Testis (tissue), 5 donors: ENCODE measurements at places on chromosomes 1 and 21. TPM values are rescaled to one million over a fixed set of nuclear protein-coding genes. Genes with fewer than 3 reads are reported as not detected.
A peak's percentile ranks its signal among the peaks of the same experiment; 100 is the strongest.

The FMO5 gene
- total RNA-seq: 9.8 TPM

The PLPPR5 gene
- 7.8 TPM for total RNA-seq

The HHIPL2 gene
- 5.9 TPM for total RNA-seq

The DCDC2B gene
- total RNA-seq: 0.81 TPM

The VHLL gene
- total RNA-seq: 1.7 TPM

The PROK1 gene
- 50.4 TPM for total RNA-seq

The KCNK2 gene
- 0.71 TPM for total RNA-seq

The AMY1A gene
- total RNA-seq: not detected

The MYCL gene
- 3.3 TPM for total RNA-seq

The JUN gene
- 67.8 TPM for total RNA-seq

The F3 gene
- 135 TPM for total RNA-seq

DNA sequence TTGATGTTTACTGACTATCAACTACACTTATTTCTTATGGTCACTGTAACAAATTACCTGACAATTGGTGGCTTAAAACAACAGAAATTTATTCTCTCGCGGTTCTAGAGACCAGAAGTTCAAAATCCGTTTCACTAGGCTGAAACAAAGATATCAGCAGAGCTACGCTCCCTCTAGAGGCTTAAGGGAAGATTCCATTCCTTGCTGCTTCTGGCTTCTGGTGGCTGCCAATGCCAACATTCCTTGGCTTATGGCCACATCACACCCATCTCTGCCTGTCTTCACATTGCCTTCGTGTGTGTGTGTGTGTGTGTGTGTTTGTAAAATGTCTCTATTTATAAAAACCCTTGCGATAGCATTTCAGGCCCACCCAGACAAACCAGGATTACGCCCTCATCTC lies 66.4 kb downstream of the LMX1A start:
- no peak overlapping the region for H3K27ac ChIP-seq
- H3K4me1 ChIP-seq: no peaks in the 10 kb centered on the region
- DNase-seq: no peak
- no peaks in the 10 kb centered on the region for H3K27me3 ChIP-seq

GRCh38 chr1:8015036-8015808 lies 10.9 kb downstream of the ERRFI1 start:
- H3K36me3 ChIP-seq: no peaks in the 10 kb centered on the region
- DNase-seq: peak; percentile 52
- H3K4me1 ChIP-seq: peaks cover 22% of the 10 kb centered on the region
- no peak overlapping the region for H3K4me3 ChIP-seq
- no peaks in the 10 kb centered on the region for H3K27me3 ChIP-seq
- H3K27ac ChIP-seq: peak overlapping the region; percentile 41

GRCh38 chr1:206809504-206810084 lies 37.3 kb upstream of the IL10 start:
- H3K4me1 ChIP-seq: no peaks in the 10 kb centered on the region
- H3K4me3 ChIP-seq: no peak overlapping the region
- H3K27me3 ChIP-seq: no peaks in the 10 kb centered on the region
- DNase-seq: peak; percentile 68
- no peak overlapping the region for H3K27ac ChIP-seq

GRCh38 chr1:227756172-227756959 lies 21.1 kb downstream of the SNAP47 start:
- no peaks in the 10 kb centered on the region for H3K27me3 ChIP-seq
- no peak overlapping the region for H3K27ac ChIP-seq
- no peaks in the 10 kb centered on the region for H3K36me3 ChIP-seq
- H3K4me1 ChIP-seq: peaks cover 6% of the 10 kb centered on the region
- DNase-seq: no peak

DNA sequence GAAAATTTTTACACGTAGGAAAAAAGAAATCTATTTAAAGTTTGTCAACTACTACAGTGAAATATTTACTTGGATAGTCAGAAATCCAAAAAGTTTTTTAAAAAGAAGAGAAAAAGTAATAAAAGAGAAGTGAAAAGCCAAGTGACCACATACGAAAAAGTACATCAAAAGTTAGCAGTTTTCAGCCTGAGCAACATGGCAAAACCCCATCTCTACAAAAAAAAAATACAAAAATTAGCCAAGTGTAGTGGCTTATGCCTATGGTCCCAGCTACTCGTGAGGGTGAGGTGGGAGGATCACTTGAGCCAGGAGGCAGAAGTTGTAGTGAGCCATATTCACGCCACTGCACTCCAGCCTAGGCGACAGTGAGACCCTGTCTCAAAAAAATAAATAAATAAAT lies 5.2 kb upstream of the MR1 start:
- no peak overlapping the region for H3K27ac ChIP-seq
- no peaks in the 10 kb centered on the region for H3K27me3 ChIP-seq
- H3K4me1 ChIP-seq: peaks cover 5% of the 10 kb centered on the region

DNA sequence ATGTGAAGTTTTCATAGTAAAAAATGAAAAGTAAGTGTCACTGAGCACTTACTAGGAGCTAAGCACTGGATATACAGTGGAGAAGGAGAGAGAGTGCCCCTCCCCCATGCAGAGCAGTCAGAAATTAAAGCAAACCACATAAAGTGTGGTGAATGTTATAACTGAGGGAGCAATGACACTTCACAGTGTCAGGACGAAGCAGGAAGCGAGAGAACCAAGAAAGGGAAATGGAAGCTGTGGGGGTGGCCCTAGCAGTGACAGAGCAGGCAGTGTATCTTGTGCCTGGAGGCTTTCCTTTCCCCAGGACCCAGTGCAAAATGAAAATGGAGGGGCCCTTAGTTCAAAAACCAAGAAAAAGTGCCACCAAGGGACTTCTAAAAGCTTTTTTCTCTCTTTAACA lies 21.5 kb upstream of the RCAN3 start:
- no peak overlapping the region for H3K4me3 ChIP-seq
- DNase-seq: no peak
- no peaks in the 10 kb centered on the region for H3K36me3 ChIP-seq
- no peak overlapping the region for H3K27ac ChIP-seq

GRCh38 chr1:155011004-155011416 lies 8.4 kb downstream of the ZBTB7B start:
- DNase-seq: no peak
- no peak overlapping the region for H3K4me3 ChIP-seq
- peaks cover 22% of the 10 kb centered on the region for H3K4me1 ChIP-seq
- H3K27ac ChIP-seq: no peak overlapping the region
- no peaks in the 10 kb centered on the region for H3K36me3 ChIP-seq
- H3K27me3 ChIP-seq: no peaks in the 10 kb centered on the region

DNA sequence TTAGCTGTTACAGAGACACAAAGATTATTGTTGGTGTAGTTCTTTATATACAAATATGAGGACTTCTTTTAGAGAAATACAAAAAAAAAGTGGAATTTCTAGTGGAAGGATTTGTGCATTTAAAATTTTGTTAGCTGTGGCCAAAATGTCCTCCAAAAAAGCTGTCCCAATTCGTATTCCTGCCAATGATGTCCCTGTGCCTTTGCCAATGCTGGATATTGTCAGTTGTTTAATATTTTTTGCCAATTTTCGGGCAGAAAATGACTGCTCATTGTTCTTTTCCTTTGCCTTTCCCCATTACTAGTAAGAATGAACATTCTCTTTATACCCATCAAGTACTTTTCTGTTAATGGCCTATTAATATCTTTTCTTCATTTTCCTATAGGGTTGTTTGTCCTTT lies 110.0 kb upstream of the HOOK1 start:
- no peak overlapping the region for H3K27ac ChIP-seq
- no peaks in the 10 kb centered on the region for H3K27me3 ChIP-seq
- no peak for DNase-seq
- H3K4me1 ChIP-seq: peaks cover 3% of the 10 kb centered on the region
- H3K36me3 ChIP-seq: no peaks in the 10 kb centered on the region

- no peak for DNase-seq
- H3K36me3 ChIP-seq: no peaks in the 10 kb centered on the region
- H3K4me3 ChIP-seq: no peak overlapping the region
- no peaks in the 10 kb centered on the region for H3K27me3 ChIP-seq
Measured at GRCh38 chr1:226816576-226816975, 53.8 kb upstream of the PSEN2 start.

- no peak overlapping the region for H3K4me3 ChIP-seq
- no peaks in the 10 kb centered on the region for H3K27me3 ChIP-seq
- H3K36me3 ChIP-seq: no peaks in the 10 kb centered on the region
- no peaks in the 10 kb centered on the region for H3K4me1 ChIP-seq
- no peak overlapping the region for H3K27ac ChIP-seq
Measured at GRCh38 chr1:55381983-55382382, 166.8 kb upstream of the USP24 start.

DNA sequence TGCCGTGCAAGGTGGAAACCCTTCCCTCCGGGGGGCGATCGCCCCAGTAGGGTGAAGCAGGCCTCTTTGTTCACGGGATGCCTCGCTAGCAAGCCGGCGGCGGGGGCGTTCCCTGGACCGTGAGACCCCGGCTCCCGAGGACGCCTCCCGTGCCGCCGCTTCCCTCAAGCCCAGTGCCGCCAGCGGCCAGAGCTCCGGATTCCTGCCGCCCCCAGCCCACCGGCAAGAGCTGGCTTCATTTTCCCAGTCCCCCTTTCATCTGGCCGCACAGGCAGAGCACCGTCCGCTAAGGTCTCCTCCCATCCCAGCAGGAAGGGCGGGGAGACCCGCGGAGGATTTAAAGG lies 16.3 kb downstream of the IER5 start:
- H3K27me3 ChIP-seq: no peaks in the 10 kb centered on the region
- DNase-seq: peak; percentile 41
- H3K4me3 ChIP-seq: peak overlapping the region; percentile 82
- H3K36me3 ChIP-seq: no peaks in the 10 kb centered on the region

GRCh38 chr1:55593298-55593697 lies 378.1 kb upstream of the USP24 start:
- peaks cover 4% of the 10 kb centered on the region for H3K4me1 ChIP-seq
- H3K4me3 ChIP-seq: no peak overlapping the region
- H3K36me3 ChIP-seq: no peaks in the 10 kb centered on the region

GRCh38 chr1:172766462-172766861 lies 107.6 kb downstream of the FASLG start:
- no peaks in the 10 kb centered on the region for H3K27me3 ChIP-seq
- no peak overlapping the region for H3K4me3 ChIP-seq
- no peaks in the 10 kb centered on the region for H3K36me3 ChIP-seq
- no peak overlapping the region for H3K27ac ChIP-seq
- no peaks in the 10 kb centered on the region for H3K4me1 ChIP-seq
- peak; percentile 34 for DNase-seq

- no peaks in the 10 kb centered on the region for H3K4me1 ChIP-seq
- no peak overlapping the region for H3K4me3 ChIP-seq
- no peaks in the 10 kb centered on the region for H3K27me3 ChIP-seq
- no peaks in the 10 kb centered on the region for H3K36me3 ChIP-seq
- no peak overlapping the region for H3K27ac ChIP-seq
Measured at GRCh38 chr1:228836427-228836826, 101.1 kb downstream of the RHOU start.

DNA sequence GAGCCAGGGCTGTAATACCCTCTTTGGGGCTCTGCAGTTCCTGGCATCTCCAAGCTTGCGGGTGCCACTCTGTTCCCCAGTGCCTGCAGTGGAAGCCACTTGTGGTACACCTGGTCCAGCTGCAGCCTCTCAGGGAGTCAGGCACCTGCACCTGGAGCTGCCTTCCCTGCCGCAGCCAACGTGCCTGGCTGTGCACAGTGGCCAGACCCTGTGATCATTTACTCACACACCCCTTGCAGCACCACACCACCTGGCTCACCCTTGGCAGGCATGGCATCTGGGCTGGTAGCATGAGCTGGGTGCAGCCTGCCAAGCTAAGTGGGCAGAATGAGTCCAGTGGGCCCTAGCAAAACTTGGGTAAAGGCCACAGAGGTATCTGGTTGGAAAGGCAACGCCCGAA lies 51.1 kb upstream of the NTPCR start:
- H3K27me3 ChIP-seq: no peaks in the 10 kb centered on the region
- no peaks in the 10 kb centered on the region for H3K4me1 ChIP-seq
- H3K4me3 ChIP-seq: no peak overlapping the region

DNA sequence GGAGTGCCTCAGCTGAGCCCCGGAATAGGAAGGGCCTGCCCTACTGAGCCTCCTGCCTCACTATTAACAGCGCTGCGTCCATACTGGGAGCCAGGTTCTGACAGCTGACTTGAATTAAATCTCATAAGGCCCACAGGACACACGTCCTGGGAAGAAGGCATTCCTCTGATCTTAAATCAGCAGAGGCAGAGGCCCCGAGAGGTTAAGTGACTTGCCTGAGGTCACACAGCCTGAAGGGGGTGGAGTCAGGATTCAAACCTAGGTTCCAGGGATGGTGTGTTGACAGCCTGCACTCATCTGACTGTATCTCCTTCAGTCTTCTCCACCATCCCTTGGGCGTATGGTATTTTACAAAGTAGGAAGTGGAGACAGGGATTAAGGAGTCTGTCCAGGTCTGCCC lies 79.8 kb downstream of the AJAP1 start:
- H3K4me1 ChIP-seq: no peaks in the 10 kb centered on the region
- no peak overlapping the region for H3K4me3 ChIP-seq
- no peaks in the 10 kb centered on the region for H3K27me3 ChIP-seq
- H3K36me3 ChIP-seq: no peaks in the 10 kb centered on the region

DNA sequence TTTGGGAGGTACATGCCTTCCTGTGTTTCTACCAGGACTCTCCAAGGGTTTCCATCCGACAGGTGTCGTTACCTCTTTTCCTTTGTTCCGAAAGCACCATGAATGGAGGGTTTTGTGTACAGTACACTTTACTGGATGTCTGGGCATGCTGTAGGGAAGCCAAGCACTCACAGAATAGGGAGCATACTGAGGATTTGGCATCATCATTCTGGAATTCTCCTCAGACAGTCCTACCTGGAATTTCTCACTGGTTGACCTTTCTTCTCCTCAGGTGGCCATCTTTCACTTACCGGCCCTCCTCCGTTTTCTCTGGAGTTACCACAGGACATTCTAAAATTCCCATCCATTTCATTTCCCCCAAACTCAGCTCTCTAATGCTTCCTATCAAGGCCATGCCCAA lies 5.9 kb upstream of the MPL start:
- H3K4me1 ChIP-seq: peaks cover 3% of the 10 kb centered on the region
- H3K27ac ChIP-seq: no peak overlapping the region
- DNase-seq: no peak
- no peaks in the 10 kb centered on the region for H3K27me3 ChIP-seq
- no peaks in the 10 kb centered on the region for H3K36me3 ChIP-seq

DNA sequence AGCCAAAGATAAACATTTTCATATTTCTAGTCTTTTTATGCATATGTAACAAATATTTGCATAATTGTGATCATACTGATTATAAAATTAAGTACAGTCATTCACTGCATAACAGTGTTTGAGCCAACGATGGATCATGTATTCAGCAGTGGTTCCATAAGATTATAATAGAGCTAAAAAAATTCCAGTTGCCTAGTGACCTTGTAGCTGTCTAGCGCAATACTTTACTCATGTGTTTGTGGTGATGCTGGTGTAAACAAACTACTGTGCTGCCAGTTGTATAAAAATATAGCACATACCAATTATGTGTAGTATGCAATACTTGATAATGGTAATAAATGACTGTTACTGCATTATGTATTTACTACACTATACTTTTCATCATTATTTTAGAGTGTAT lies 2.1 kb upstream of the S100A10 start:
- H3K4me3 ChIP-seq: no peak overlapping the region
- no peaks in the 10 kb centered on the region for H3K36me3 ChIP-seq
- no peak overlapping the region for H3K27ac ChIP-seq
- DNase-seq: no peak
- no peaks in the 10 kb centered on the region for H3K27me3 ChIP-seq
- H3K4me1 ChIP-seq: peaks cover 18% of the 10 kb centered on the region

- no peak overlapping the region for H3K4me3 ChIP-seq
- DNase-seq: peak; percentile 81
- no peak overlapping the region for H3K27ac ChIP-seq
- H3K36me3 ChIP-seq: no peaks in the 10 kb centered on the region
Measured at GRCh38 chr1:172429331-172430127, 9.0 kb downstream of the C1orf105 start.

- H3K4me1 ChIP-seq: no peaks in the 10 kb centered on the region
- H3K27me3 ChIP-seq: no peaks in the 10 kb centered on the region
- H3K4me3 ChIP-seq: no peak overlapping the region
- no peak for DNase-seq
- no peaks in the 10 kb centered on the region for H3K36me3 ChIP-seq
Measured at GRCh38 chr1:29756085-29756484, 519.8 kb downstream of the PTPRU start.
